ENCODE measurements at places on chromosomes 6 and 20. TPM values are rescaled to one million over a fixed set of nuclear protein-coding genes. Genes with fewer than 3 reads are reported as not detected.
A peak's percentile ranks its signal among the peaks of the same experiment; 100 is the strongest.

Gene SNX3
- total RNA-seq = 79.3 TPM

DNA sequence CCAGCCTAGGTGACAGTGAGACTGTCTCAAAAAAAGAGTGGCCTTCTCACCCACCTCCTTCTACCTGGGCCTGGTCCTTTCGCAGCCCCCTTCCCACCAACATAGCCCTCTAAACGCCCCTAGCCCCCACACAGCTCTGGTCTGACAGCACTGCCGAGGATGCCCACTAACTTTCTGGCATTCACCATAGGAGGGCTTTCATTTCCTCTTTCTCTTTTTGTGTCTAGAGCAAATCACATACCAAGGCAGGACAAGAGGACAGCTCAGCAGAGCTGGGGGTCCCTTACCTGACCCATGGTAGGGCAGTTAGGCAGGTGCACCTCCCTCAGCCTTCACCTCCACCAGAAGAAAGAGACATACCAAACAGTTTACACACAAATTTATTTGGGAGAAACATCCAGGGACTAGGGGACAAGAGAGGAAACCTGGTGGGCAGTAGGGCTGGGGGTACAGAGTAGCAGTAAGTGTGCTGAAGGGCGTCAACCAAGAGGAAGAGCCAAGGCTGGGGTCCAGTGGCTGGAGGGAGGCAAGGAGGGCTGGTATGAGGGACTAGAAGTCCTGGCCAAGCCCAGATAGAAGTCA is 4.5 kb downstream of the LY6G5C start:
- peak; percentile 36 for DNase-seq

DNA sequence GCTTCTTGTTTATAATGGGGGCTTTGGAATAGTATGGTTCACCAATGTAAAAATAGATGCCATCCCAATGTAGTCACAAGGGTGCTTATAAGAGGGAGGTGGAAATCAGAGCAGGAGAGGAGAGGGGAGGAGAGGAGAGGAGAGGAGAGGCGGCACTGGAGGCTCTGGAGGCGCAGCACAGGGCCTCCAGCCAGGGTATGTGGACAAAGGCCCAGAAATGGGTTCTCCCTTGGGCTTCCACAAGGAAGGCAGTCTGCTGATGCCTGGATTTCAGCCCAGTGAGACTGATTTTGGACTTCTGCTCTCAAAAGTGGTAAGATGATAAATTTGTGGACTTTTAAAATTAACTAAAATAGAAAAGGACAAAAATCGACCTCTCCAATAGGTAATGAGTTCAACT is 116.8 kb downstream of the RNASET2 start:
- DNase-seq = no peak

GRCh38 chr6:143553337-143553736 is 41.8 kb upstream of the FUCA2 start:
- DNase-seq = no peak

Gene FOXF2
- total RNA-seq = not detected

DNA sequence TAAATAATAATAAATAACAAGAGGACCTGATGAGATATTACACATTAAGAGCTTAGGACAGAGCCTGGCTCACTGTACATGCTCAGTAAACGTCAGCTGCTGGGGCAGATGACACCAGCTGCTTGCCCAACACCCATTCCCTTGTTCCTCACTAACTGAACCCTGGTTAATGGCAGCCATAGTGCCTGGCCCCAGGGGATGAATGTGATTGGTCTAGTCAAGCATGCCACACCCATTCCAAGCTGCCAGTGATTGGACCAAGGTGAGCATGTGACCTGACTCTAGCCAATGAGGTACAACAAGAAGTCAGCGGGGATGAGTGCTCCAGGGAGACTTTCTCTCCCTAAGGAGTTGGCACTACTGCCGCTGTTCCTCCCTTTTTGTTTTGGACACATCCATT is 85.1 kb upstream of the PTPN1 start:
- peak; percentile 16 for DNase-seq

DNA sequence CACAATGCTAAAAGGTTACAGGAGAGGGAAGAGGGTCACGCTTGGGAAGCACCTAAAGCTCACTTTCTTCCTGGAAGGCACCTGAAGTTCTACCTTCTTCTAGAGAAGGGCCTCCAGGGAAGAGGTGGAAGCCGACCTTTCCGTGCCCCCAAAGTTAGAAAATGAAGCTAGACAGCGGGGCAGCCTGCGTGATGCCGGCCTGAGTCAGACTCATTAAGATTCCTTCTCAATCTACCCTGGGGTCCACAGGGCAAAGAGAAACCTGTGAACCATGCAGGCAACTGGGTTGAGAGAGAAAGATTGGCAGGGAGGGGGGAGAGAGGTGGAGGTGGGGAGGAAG is 54.8 kb upstream of the CCDC167 start:
- DNase-seq = no peak
